ENCODE measurements at places on chromosomes 16 and 17. TPM values are rescaled to one million over a fixed set of nuclear protein-coding genes. Genes with fewer than 3 reads are reported as not detected.

CCL2 gene
- 22.3 TPM for total RNA-seq

DPEP1 gene
- total RNA-seq = not detected

SOX8 gene
- total RNA-seq = 0.47 TPM

ZPBP2 gene
- not detected for total RNA-seq

P4HB gene
- 362 TPM for total RNA-seq

C1QBP gene
- total RNA-seq = 127 TPM

HIC1 gene
- total RNA-seq = 19.0 TPM

SAMD14 gene
- 1.2 TPM for total RNA-seq

CSH2 gene
- not detected for total RNA-seq

TEKT5 gene
- total RNA-seq = not detected

TBC1D3C gene
- total RNA-seq = not detected

FBXO39 gene
- not detected for total RNA-seq

JPH3 gene
- total RNA-seq = 0.12 TPM

PRSS53 gene
- total RNA-seq = 0.87 TPM

CDR2L gene
- total RNA-seq = 18.3 TPM

KCNJ18 gene
- not detected for total RNA-seq

NKD1 gene
- total RNA-seq = 0.59 TPM

CIITA gene
- 12.2 TPM for total RNA-seq

KCNJ12 gene
- total RNA-seq = 11.4 TPM

KCNH4 gene
- 0.15 TPM for total RNA-seq

PRR35 gene
- total RNA-seq = not detected

FZD2 gene
- 3.1 TPM for total RNA-seq

TSPAN10 gene
- not detected for total RNA-seq

HOXB7 gene
- 0.30 TPM for total RNA-seq

MRPL12 gene
- 184 TPM for total RNA-seq

KRTAP4-3 gene
- total RNA-seq = not detected

TBC1D26 gene
- not detected for total RNA-seq

TPPP3 gene
- total RNA-seq = 8.9 TPM

CASKIN1 gene
- total RNA-seq = 9.2 TPM

CLCN7 gene
- total RNA-seq = 53.2 TPM

SCARF1 gene
- 13.1 TPM for total RNA-seq

TMC8 gene
- 1.5 TPM for total RNA-seq

MYL11 gene
- not detected for total RNA-seq

FNDC8 gene
- not detected for total RNA-seq
